CD4-positive, alpha-beta T cell treated with Interleukin-10 for 1 hour (primary cell): ENCODE measurements at places on chromosomes 11 and 22.

DNA sequence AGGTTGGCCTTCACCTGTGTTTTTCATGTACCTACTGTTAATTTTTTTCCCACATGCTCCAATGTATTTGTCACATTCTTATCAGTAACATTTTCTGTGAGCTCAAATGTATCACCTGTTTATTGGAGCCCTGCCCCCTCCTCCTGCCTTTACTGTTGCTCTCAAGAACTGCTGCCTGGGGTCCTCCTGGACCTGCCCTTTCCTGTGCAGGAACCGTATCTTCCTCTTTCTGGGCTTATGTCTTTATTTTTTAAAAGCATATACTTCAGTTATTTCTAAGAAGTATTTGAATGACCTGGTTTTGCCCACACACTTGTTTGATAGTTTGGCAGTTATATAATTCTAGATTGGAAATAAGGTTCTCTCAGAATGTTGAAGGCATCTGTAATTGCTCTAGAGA is 5.9 kb downstream of the FAM118B start:
- no peak for DNase-seq

GRCh38 chr11:104095791-104096190 is 59.4 kb downstream of the DDI1 start:
- DNase-seq, result no peak

DNA sequence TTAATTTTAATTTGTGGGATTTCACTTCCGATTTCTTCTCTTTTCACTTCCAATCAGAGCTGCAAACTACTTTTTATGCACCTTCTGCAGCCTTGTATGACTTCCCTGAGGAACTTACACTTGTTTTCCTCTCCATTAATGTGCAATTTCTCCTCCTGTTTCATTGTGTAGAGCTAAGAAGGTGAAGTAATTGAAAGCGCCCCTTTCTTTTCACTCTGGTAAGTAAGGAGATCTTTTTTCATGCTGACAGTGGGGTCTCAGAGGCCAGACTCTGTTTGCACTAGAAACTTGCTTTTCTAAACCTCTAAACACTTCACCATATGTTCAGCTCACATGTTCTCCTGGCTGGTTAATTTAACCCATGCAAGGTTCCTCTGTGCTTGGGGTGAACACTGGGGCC is 117.0 kb downstream of the FANCF start:
- DNase-seq, result no peak

DNA sequence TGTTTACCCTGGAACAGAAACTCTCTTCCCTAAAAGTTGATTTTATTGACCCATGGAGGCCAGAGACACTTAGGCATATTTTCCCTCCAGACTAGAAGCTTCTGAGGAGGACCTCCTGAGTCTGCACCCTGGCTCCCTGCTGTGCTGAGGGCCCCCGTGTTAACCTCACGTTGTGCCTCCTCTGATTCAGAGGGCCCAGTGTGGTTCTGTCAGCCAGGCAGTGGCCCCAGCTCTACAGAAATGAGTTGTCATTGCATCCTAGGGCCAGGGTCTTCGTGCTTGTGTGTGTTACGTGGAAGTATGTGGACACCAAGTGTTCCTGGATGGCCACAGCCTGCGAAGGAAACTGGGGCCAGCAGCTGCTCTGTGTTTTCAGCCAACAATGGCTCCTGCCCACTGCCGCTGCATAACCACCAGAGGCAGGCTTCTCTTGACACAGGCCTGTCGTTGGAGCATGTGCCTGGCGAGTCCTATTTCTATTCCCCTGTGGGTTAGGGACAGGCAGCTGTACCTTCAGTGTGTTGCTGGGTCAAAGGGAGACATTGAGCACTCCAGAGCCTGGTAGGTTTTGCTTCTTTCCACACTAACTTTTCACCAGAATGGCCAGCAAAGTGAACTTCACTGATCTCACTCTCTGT is 44.5 kb downstream of the MED15 start:
- DNase-seq, result peak; percentile 50

- no peak for DNase-seq
Observed at GRCh38 chr11:20839231-20839630, 169.8 kb downstream of the NELL1 start.

GRCh38 chr11:35235498-35235897 is 96.5 kb downstream of the CD44 start:
- DNase-seq, result no peak
